GM23338 (cell line): ENCODE measurements at places on chromosomes 3 and 15. TPM values are rescaled to one million over a fixed set of nuclear protein-coding genes. Genes with fewer than 3 reads are reported as not detected.

Gene AADAC
- not detected in 2 replicates for total RNA-seq

Gene SERPINI2
- 1.8 and 2.5 TPM in 2 replicates for total RNA-seq

DNA sequence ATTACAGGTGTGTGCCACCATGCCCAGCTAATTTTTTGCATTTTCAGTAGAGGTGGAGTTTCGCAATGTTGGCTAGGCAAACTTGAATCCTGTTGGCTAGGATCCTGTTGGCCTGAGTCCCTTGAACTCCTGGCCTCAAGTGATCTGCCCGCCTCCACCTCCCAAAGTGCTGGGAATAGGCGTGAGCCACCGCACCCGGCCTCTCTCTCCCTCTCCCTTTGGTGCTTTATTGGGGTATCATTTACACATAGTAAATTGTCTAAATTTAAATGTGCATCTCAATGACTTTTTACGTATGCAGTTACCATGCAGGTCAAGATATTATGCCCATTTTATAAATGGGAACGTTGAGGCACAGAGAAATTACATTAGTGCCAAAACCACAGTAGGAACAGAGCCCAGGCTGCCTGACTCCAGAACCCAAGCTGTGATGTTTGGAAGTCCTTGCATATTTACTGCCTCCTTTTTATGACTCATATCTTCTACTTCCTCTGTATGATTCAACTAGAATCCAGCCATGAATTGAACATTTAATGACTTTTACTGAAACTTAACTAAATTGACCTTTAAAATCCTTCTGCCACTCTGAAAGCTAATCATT lies 34.0 kb upstream of the RPP14 start:
- H3K27me3 ChIP-seq, result no peaks in the 10 kb centered on the region
- H3K36me3 ChIP-seq, result no peaks in the 10 kb centered on the region
- no peak overlapping the region for H3K27ac ChIP-seq
- H3K4me3 ChIP-seq, result no peak overlapping the region

- H3K4me1 ChIP-seq, result no peaks in the 10 kb centered on the region
- H3K36me3 ChIP-seq, result peaks cover 2% of the 10 kb centered on the region; the same call in 1 of the 2 replicates
- H3K27ac ChIP-seq, result no peak overlapping the region
- DNase-seq, result peak; percentile 16
- H3K4me3 ChIP-seq, result no peak overlapping the region
Measured at GRCh38 chr3:142680710-142681109, 43.1 kb upstream of the TRPC1 start.

Gene EFHB
- total RNA-seq, result 0.35 and 1.0 TPM in 2 replicates

- no peak overlapping the region for H3K27ac ChIP-seq
- no peaks in the 10 kb centered on the region; the same call in 1 of the 2 replicates for H3K36me3 ChIP-seq
- no peak for DNase-seq
- H3K4me1 ChIP-seq, result no peaks in the 10 kb centered on the region
- H3K27me3 ChIP-seq, result no peaks in the 10 kb centered on the region
Measured at GRCh38 chr3:160471892-160472291, 22.3 kb upstream of the TRIM59 start.

- peak; percentile 81 for DNase-seq
- no peaks in the 10 kb centered on the region for H3K4me1 ChIP-seq
- no peak overlapping the region for H3K4me3 ChIP-seq
- no peaks in the 10 kb centered on the region for H3K27me3 ChIP-seq
- no peak overlapping the region for H3K27ac ChIP-seq
Measured at GRCh38 chr3:117898722-117899522, 1135.7 kb downstream of the IGSF11 start.

DNA sequence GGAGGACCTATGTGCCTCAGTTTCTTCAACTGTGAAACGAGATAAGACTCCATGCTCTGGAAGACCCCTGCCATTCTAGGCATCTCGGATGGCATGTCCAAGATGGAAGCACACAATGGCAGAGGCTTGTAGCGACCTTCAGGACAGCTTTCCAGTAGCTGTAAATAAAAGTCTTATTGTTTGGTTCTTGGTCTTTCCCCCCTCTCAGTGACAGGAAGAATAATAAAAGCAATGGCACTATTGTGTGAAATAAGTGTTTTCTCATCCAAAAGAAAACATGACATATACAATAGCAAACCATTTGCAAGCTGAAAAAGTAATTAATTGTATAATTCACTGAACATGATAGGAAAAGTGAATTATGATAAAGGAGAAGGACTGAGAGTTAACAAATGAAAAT lies 32.5 kb upstream of the CD47 start:
- no peaks in the 10 kb centered on the region for H3K36me3 ChIP-seq
- H3K27ac ChIP-seq, result no peak overlapping the region
- H3K4me3 ChIP-seq, result no peak overlapping the region
- no peak for DNase-seq
- no peaks in the 10 kb centered on the region for H3K27me3 ChIP-seq

DNA sequence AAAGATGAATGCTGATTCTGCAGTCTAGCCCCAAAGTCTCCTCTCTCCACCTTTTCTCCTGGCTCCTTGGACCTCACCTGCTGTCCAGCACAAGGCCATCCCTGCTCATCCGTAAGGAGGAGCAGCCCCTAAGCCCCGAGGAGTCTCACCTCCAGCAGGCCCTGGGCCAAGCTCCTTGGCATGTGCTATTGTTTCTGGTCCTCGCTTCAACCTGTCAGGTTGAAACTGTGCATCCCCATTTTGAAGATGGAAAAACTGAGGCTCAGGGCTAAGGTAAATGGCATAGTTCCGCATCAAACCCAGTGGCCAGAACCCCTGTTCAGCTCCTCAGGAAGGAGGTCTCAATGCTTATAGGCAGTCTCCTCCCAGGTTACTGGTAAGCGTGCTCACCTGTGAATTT lies 26.1 kb downstream of the CHDH start:
- H3K36me3 ChIP-seq, result no peaks in the 10 kb centered on the region; the same call in 1 of the 2 replicates
- no peaks in the 10 kb centered on the region for H3K4me1 ChIP-seq
- no peaks in the 10 kb centered on the region for H3K27me3 ChIP-seq
- H3K27ac ChIP-seq, result no peak overlapping the region
- no peak overlapping the region for H3K4me3 ChIP-seq

DNA sequence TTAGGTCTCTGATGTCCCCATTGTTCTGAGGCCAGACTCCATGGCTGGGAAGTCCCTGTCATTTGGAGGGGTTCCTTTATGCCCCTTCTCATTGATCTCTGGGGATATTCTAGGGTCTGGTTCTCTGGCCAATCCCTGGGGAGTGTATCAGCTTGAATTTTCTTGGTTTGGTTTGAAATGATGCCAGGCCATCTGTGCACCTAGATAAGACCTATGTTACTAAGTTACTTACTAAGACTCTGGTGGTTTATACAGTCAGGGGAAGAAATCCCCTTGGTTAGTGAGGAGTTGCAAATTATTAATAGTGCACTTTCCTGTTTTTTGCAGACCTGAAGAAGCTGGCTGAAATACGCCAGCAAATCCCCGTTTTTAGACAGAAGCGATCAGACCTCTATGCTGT lies 20.3 kb downstream of the NIT2 start:
- no peak overlapping the region for H3K27ac ChIP-seq
- peaks cover 3% of the 10 kb centered on the region; the same call in 1 of the 2 replicates for H3K36me3 ChIP-seq

GRCh38 chr3:196292286-196292923 lies 4.9 kb upstream of the PCYT1A start:
- no peaks in the 10 kb centered on the region for H3K27me3 ChIP-seq
- H3K27ac ChIP-seq, result no peak overlapping the region
- peak; percentile 69 for DNase-seq
- H3K36me3 ChIP-seq, result no peaks in the 10 kb centered on the region
- H3K4me3 ChIP-seq, result no peak overlapping the region

GRCh38 chr3:87436781-87437543 lies 160.6 kb upstream of the POU1F1 start:
- H3K4me1 ChIP-seq, result no peaks in the 10 kb centered on the region
- H3K27me3 ChIP-seq, result no peaks in the 10 kb centered on the region
- H3K4me3 ChIP-seq, result no peak overlapping the region
- H3K27ac ChIP-seq, result no peak overlapping the region

DNA sequence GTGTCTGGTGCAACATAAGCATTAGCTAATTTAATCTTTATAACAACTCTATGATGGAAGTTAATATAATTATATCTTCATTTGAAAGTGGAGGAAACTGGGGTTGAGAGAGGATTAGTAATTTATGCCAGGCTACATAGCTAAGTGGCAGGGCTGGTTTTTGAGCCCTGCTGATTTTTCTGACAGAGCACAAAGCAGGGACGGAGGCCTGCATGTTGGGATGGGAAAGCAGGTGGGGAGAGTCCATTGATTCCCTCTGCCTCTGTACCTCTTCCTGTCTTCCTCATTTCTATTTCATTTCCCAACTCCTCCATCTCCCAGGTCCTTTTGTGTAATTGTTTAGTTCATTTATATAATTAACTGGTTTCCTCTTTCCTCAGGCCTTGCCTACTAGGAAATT lies 251.6 kb upstream of the ZPLD1 start:
- H3K27ac ChIP-seq, result no peak overlapping the region
- DNase-seq, result no peak
- H3K27me3 ChIP-seq, result no peaks in the 10 kb centered on the region
- no peak overlapping the region for H3K4me3 ChIP-seq
- H3K4me1 ChIP-seq, result peaks cover 15% of the 10 kb centered on the region

DNA sequence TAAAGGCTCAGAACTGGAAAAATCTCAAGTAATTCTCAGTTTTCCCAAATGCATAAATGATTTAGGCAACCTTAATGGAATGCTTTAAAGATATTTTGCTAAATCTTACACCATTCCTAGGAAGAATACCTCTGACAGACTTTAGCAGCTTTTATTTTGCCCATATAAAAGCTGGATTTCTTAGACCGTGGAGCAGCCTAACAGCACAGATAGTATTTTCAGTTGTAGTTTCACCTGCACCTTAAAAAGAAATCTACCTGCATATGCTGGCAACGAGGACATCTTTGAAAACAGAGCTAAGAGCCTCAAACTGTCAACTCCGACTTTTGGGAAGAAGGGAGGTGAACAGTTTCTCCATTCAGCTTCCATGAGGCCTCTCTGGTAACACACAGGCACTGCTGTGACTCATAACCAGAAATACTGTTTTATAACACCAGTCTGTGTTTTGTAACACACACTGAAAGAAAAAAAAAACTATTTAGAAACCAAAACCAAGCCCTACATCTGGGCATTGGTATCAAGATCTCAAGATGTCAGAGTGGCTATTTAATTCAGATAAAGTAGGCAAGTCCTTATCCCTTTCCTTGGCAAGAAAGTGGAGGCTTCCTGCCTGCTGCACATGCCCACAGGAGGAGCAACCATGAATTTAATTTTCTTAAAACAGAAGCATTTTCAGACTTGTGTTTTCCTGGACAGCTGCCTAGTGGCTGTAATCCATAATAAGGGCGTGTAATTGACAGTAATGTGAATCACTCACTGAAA lies 181.5 kb upstream of the ICE2 start:
- no peak overlapping the region for H3K4me3 ChIP-seq
- DNase-seq, result no peak
- no peaks in the 10 kb centered on the region for H3K36me3 ChIP-seq
- peaks cover 47% of the 10 kb centered on the region for H3K4me1 ChIP-seq
- H3K27me3 ChIP-seq, result no peaks in the 10 kb centered on the region

Gene CD200
- total RNA-seq, result 49.3 and 51.9 TPM in 2 replicates

Gene TMEM266
- total RNA-seq, result 2.8 and 5.0 TPM in 2 replicates

DNA sequence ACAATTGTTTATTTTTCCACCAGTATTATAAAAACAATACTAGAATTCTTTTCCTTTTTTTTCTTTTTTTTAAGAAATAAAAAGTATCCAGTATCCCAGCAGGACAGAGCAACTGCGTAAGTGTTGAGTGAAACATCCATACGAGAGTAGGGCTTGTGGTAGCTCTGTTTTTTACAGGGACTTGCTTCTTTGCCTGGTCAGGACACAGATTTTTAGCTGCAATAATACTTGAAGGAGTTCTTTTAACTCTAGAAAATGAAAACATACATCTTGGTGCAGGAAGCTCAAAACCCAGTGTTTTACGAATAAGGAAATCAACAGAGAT lies 297.7 kb upstream of the NR2E3 start:
- H3K4me3 ChIP-seq, result no peak overlapping the region
- no peaks in the 10 kb centered on the region for H3K36me3 ChIP-seq
- H3K27ac ChIP-seq, result no peak overlapping the region

Gene IL16
- total RNA-seq, result not detected in 2 replicates

GRCh38 chr15:99104788-99105513 lies at the start of gene SYNM:
SYNM (plus strand) TSS chr15:99105080; CDS start chr15:99105200, 120 bp downstream.
- peak within 1 kb of the TSS; percentile 55 for H3K4me3 ChIP-seq
- H3K36me3 ChIP-seq, result no peaks in the 10 kb centered on the region
- peaks cover 50% of the 10 kb centered on the region for H3K27me3 ChIP-seq
- peak; percentile 90 for DNase-seq
- H3K27ac ChIP-seq, result no peak within 1 kb of the TSS
- no peaks in the 10 kb centered on the region for H3K4me1 ChIP-seq

GRCh38 chr3:96449803-96450202 lies 364.6 kb upstream of the EPHA6 start:
- no peak overlapping the region for H3K27ac ChIP-seq
- peak; percentile 36 for DNase-seq
- H3K4me3 ChIP-seq, result no peak overlapping the region
- H3K36me3 ChIP-seq, result no peaks in the 10 kb centered on the region
- H3K4me1 ChIP-seq, result no peaks in the 10 kb centered on the region
- H3K27me3 ChIP-seq, result no peaks in the 10 kb centered on the region

DNA sequence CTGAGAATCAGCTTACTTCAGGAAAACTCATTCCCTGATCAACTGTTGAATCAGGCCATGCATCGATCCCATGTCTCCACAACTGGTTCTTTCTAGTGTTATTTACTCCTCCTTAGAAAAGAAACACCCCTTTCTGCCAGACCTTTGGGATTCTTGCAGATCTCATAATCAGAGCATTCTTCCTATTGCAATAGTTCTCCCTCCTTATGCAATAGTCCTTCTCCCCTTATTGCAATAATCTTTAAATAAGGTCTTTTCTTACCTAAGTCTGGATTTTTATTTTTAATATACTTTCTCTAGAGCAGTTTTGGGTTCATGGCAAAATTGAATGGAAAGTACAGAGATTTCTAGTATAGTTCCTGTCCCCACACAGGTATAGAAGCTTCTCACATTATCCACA lies 141.9 kb upstream of the SGO1 start:
- peaks cover 4% of the 10 kb centered on the region; the same call in 1 of the 2 replicates for H3K4me1 ChIP-seq
- H3K27ac ChIP-seq, result no peak overlapping the region
- no peaks in the 10 kb centered on the region for H3K27me3 ChIP-seq
- no peaks in the 10 kb centered on the region for H3K36me3 ChIP-seq
- no peak for DNase-seq

Gene VGLL4
- total RNA-seq, result 39.1 and 45.9 TPM in 2 replicates

DNA sequence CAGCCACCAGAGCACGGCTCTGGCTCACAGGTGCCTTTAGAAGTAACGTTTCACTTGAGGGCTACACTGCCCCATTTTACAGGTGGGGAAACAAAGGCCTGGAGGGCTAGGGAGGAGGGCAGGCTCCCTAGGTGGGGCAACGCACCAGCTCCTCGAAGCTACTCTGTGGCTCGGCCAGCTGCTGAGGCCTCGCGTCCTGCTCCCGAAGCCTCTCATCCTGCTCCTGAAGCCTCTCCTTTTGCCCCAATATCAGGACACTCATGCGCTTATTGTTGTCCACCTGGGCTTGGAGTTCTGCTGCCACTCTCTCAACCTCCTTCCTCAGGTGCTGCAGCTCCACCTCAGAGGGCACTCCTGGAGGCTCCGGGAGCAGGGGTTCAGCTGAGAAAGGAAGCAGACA lies 28.2 kb upstream of the OR4F6 start:
- DNase-seq, result no peak
- no peak overlapping the region for H3K4me3 ChIP-seq
- no peaks in the 10 kb centered on the region for H3K36me3 ChIP-seq
- no peaks in the 10 kb centered on the region for H3K4me1 ChIP-seq
- no peaks in the 10 kb centered on the region for H3K27me3 ChIP-seq

- no peaks in the 10 kb centered on the region for H3K27me3 ChIP-seq
- no peaks in the 10 kb centered on the region for H3K36me3 ChIP-seq
- H3K27ac ChIP-seq, result no peak overlapping the region
- no peak for DNase-seq
Measured at GRCh38 chr3:31937225-31937624, 43.8 kb downstream of the OSBPL10 start.
